Forelimb muscle (tissue), 1 donor: ENCODE measurements at places on chromosomes 4 and X.

GRCh38 chr4:104457308-104457981 lies 37.2 kb downstream of the CXXC4 start:
- DNase-seq = no peak

DNA sequence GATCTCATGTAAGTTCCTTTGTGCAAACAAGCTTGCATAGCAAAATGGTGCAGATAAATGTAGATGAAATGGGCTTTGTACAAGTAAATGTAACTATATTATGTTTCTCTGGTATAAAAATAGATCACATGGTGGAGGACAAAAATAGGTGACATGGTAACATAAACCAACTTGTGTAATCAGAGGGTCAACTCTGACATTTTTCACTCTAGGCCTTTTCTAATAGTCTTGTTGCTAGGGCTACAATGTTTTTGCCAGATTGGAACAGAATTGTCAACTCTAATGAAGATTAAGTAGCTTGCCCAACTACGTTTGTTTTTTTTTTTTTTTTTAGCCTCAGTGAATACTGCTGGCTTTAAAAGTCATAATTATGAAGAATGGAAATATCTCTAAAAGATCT lies 11.5 kb downstream of the MAD2L1 start:
- DNase-seq = no peak

GRCh38 chrX:72532366-72532765 lies 40.3 kb downstream of the HDAC8 start:
- DNase-seq = no peak

GRCh38 chr4:61446941-61447340 lies 246.8 kb downstream of the ADGRL3 start:
- DNase-seq = no peak

GRCh38 chrX:54044877-54045338 lies 635 bp upstream of the PHF8 start:
- no peak for DNase-seq

GRCh38 chr4:77745792-77746191 lies 73.4 kb downstream of the CNOT6L start:
- no peak for DNase-seq

GRCh38 chr4:13601848-13602247 lies 25.7 kb downstream of the BOD1L1 start:
- no peak for DNase-seq

DNA sequence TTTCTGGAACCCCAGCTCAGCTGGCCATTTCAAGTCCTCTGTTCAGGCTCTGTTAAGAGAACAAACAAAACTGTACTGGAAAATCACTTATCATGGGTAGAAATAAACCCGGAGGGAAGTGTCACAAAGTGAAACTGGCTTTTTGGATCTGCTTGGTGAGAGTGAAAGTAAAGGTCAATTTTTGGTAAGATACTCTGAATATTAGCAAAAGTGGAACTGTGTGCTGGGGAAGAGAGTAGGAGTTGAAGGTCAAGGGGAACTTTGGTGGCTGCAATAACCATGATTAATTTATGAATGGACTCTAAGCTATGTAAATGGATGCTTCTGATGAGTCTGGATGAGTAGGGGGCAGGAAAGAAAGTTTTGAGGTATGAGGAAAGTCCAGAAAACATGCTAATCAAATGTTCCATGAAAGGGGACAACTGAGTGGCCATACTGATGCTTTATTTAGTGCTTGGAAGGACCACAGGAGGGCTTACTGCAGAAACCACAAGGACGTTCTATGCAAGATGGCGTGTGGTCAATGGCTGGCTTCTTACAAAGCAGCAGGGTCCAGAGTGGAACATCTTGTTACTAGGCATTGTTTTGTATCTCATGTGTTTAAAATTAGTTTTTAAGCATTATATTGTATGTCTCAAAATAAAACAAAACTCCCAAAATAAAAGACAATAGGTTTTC lies 36.8 kb upstream of the TNIP3 start:
- no peak for DNase-seq

GRCh38 chr4:142698552-142698951 lies 147.5 kb downstream of the INPP4B start:
- DNase-seq = no peak

DNA sequence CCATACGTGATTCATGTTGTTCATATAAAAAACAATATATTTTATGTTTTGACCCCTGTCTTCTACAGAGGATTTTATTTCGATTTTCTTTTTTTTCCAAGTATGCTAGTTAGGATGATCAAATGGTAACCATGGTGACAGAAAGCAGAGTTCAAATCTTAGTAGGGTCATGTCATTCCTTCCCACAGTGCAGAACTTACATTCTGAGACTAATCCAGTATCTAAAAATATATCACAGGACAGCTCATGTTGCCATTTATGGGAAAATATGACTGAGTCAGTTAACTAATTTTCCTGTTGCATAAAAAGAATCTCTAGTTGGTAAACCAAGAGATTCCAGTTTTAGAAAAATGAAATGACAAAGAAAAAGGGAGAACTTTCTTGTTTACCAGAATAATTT lies 209.5 kb downstream of the PARM1 start:
- no peak for DNase-seq

DNA sequence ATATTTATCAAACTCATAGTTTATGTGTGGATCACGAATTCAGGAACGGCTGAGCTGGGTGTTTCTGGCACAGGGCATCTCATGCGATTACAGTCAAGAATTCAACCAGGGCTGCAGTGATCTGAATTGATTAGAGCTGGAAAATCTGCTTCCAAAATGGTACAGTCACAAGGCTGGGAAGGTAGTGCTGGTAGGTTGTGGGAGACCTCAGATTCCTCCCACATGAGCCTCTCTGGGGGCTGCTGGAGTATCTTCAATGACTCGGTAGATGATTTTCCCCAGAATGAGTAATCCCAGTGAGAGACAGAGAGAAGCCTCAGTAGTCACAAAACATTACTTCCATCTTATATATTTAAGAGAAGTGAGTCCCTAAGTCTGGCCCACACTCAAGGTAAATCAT lies 36.2 kb upstream of the PRDX4 start:
- no peak for DNase-seq

DNA sequence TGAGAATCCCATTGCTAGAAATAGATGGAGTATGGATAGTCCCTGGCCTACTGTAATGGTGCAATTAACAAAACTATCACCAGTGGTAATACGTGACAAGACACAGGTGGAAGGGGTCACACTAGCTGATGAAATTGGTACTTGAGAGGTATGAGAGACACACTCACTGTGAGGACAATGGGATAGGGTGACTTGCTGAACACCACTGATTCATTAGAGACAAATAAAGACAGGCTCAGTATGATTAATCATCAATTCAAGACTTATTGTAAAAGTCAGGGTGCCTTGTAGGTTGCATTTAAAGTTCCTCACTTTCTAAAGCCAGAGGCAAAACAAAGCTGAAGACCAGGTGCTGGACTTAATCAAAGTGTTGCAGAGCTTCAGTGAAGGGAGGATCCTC lies 361.6 kb upstream of the EMCN start:
- no peak for DNase-seq

DNA sequence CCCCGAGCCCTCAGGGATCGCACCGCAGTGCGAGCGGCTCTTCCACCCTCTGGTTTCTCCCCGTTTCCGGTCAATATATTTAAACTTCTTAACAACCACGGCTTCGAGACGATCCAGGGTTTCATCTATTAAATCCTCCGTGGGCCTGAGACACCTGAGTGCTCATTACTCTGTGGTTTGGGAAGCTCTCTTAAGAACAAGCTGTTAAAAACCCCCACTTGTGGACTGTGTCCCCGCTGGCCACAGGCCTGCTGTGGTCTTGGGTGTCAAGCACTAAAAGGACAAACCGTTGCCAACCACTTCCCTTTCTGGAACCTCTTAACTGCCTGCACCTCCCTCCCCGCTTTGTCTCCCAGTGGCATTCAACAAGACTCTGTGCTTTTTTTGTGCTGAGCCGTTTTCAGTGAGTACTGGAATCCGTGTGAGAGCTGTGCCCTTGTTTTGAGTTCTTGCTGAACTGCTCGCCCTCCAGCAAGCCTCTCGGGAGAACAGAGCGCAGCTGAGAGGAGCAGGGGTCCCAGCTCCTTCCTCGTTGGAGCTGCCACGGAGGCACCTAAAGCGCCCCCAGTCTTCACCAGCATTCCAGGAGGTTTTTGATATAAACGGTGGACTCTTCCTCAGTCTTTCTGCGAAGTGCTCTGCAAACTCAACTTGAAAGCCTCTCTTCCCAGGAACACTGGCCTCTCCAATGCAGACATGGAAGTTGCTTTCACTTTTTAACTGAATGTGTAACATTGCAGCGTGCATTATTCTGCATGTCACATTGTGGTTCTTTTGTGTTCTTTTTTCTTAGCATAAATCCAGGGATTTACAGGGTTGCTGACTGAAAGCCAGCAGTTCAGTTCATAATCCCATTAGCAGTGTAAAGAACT lies 691 bp upstream of the IGFBP7 start:
- DNase-seq = no peak

DNA sequence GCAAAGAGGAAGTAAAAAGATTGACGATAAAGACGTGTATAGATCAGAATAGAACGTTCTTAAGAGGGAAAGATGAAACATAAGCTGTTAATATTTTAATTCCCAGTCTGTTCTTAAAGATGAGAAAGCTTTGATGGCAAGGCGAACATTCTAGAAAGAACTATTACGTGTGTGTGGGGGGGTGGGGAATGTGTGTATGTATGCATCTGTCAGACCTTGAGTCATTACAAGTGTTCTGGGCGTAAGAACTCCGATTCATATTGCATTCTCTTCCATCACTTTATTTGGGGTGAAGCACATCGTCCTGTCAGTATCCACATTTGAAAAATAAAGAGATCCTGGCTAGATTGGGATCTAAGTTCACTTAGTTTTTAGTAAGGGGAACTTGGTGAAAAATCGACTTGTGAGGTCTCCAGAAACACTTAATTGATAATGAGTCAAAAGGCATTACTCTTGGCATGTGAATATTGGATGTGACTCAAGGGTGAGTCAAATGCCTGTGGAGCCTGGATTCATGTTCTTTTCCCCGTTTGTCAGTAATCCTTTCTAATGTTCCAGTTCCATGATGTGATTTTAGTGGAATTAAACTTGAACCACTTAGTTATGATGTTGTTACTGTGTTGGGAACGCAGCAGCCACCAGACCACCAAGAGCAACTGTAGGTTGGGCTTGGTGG lies 3.1 kb downstream of the SMS start:
- no peak for DNase-seq

- no peak for DNase-seq
These were observed 19.4 kb downstream of the DRD5 start for GRCh38 chr4:9800848-9801247.

- no peak for DNase-seq
These were observed 639.9 kb downstream of the SPOCK3 start for GRCh38 chr4:166594326-166594946.

GRCh38 chr4:23775694-23776093 lies 114.2 kb downstream of the PPARGC1A start:
- no peak for DNase-seq

DNA sequence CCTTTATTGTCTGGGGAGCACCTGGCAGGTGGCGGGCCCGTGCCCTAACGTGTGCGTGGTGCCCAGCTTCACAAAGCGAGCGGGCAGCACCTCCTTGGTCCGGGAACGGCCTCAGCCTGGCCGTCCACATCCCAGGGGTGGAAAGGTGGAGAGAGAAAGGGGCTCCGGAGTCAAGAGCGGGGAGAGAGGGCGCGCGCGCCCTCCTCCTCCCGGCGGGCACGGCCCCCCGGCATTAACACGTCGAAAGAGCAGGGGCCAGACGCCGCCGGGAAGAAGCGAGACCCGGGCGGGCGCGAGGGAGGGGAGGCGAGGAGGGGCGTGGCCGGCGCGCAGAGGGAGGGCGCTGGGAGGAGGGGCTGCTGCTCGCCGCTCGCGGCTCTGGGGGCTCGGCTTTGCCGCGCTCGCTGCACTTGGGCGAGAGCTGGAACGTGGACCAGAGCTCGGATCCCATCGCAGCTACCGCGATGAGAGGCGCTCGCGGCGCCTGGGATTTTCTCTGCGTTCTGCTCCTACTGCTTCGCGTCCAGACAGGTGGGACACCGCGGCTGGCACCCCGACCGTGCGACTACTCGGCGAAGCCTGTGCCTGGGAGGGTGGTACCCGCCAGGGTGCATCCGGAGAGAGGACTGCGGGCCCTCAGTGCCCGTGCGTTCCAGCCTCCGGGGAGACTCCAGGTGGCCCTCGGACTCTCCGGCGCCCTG lies at the start of gene KIT:
Gene KIT (plus strand): TSS at position 407 of the 701 bp plus-strand sequence. CDS start 58 bp downstream, at position 465.
- no peak for DNase-seq

GRCh38 chr4:38491854-38492478 lies 172.0 kb upstream of the KLF3 start:
- no peak for DNase-seq

GRCh38 chr4:80249144-80249543 lies 17.3 kb upstream of the FGF5 start:
- DNase-seq = no peak

- DNase-seq = no peak
These were observed 2104.2 kb downstream of the PCDH7 start for GRCh38 chr4:32824336-32824735.

GRCh38 chr4:65597697-65598096 lies 72.6 kb downstream of the EPHA5 start:
- DNase-seq = no peak

DNA sequence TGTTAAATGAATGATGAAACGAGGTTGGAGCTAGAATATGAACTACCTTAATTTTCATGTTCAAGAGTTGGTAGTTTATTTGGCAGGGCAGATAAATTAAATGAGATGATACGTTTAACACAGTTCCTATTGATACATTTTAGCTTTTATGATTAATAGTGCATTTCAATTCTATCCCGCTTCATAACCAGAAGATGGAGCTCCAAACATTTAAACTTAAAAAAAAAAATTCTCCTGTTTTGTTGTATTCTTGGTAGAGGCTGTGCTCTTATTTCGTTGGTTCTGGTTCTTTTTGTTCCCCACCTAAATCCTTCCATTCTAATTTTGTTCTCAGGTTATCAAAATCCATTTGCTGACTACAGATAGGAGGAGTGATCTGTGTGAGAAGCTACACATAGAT lies 71.8 kb upstream of the PTPN13 start:
- DNase-seq = no peak

DNA sequence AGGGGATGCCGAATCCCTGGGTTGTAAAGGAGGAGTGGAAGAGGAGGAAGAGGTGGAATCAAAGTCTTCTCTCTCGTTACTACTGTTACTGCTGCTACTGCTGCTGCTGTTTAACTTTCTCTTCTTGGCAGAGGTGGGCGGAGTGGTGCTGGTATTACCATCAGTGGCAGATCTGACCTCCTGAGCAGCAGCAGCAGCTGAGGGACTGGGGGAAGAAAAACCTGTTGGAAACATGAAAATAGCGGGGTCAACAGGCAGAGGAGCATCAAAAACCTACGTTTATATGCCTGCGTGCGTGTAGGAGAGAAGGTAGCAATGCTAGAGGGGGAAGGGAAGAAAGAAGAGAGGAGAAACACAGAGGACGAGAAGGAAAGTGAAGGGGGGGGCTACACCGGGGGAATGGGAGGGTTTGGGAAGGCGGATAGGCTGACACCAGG lies 339 bp downstream of the CUL4B start:
- DNase-seq = no peak

GRCh38 chrX:85109235-85109634 lies 105.6 kb downstream of the APOOL start:
- no peak for DNase-seq

GRCh38 chrX:43003939-43004338 lies 226.0 kb upstream of the PPP1R2C start:
- no peak for DNase-seq

GRCh38 chr4:1536579-1537409 lies 130.6 kb upstream of the NKX1-1 start:
- DNase-seq = no peak

GRCh38 chr4:74474345-74475090 lies 29.6 kb downstream of the AREG start:
- DNase-seq = no peak
